PC-3 (cell line): ENCODE measurements at places on chromosomes 16 and 17. TPM values are rescaled to one million over a fixed set of nuclear protein-coding genes. Genes with fewer than 3 reads are reported as not detected.

- DNase-seq = no peak
These were observed 3.0 kb downstream of the EME1 start for GRCh38 chr17:50375858-50376538.

DNA sequence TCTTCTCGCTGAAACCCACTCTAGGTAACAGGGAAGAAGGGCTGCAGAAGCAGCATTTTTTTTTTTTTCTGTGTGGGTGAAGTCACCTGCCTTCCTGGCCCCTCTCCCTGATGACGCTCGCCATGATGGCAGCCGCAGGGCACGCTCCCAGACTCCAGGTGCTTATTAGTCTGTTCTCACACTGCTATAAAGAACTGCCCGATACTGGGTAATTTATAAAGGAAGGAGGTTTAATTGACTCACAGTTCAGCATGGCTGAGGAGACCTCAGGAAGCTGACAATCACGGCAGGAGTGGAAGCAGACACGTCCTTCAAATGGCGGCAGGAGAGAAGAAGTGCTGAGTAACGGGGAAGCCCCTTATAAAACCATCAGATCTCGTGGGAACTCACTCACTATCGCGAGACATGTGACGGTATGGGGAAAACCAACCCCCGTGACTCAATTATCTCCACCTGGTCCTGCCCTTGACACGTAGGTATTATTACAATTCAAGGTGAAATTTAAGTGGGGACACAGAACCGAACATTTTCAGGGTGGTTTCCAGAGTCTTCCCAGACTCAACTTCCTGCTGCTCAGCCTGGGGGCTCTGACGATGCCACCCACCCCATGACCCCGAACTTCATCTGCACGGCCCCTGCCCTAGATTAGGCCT is 34.9 kb upstream of the NLRP1 start:
- DNase-seq = no peak

- peak; percentile 41 for DNase-seq
These were observed 23.3 kb upstream of the SDR42E2 start for GRCh38 chr16:22139008-22139407.

GRCh38 chr16:67931712-67932461 is at the start of gene CTRL:
Gene CTRL, minus strand, starts transcription at chr16:67931862. Its CDS starts 10 bp downstream, at chr16:67931852.
- no peak for DNase-seq

DNA sequence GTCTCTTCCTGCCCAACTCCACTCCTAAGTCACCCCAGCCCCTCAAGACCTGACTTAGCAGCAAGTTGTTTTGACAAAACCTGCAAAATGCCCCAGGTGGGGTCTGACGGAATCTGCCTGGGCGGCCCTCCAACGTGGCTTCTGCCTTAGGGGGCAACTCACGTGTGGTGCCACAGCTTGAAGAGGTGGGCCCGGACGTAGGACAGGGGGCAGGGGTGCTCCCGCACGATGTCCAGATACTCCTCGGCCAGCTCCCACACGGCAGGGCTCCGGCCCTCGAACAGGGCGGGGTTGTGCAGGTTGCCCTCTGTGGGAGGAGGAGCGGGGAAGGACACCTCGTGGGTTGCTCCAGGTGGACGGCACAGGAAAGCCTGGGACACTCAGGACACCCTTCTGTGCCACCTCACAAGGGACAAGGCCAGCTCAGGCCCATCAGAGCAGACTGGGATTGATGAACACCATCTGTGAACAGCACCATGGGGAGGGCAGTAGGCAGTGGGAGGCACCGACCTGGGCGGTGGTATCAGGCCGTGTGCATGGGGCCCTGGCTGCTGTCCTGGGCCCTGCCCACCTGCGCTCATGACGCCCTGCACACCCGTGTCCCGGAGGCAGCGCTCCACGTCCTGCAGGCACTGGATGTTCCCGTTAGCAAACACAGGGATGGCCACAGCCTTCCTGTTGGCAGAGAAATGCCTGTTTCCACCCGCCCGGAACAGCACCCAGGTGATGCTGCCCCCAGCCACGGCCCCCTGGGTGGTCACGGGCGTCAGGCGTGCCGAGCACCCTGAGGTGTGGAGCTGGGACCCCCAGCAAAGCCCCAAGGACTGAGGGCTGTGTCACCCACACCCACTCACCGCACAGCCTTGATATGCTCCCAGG is 4.3 kb downstream of the DUS1L start:
- no peak for DNase-seq

- DNase-seq = peak; percentile 50
These were observed 32.9 kb downstream of the COPRS start for GRCh38 chr17:31825961-31826691.

DNA sequence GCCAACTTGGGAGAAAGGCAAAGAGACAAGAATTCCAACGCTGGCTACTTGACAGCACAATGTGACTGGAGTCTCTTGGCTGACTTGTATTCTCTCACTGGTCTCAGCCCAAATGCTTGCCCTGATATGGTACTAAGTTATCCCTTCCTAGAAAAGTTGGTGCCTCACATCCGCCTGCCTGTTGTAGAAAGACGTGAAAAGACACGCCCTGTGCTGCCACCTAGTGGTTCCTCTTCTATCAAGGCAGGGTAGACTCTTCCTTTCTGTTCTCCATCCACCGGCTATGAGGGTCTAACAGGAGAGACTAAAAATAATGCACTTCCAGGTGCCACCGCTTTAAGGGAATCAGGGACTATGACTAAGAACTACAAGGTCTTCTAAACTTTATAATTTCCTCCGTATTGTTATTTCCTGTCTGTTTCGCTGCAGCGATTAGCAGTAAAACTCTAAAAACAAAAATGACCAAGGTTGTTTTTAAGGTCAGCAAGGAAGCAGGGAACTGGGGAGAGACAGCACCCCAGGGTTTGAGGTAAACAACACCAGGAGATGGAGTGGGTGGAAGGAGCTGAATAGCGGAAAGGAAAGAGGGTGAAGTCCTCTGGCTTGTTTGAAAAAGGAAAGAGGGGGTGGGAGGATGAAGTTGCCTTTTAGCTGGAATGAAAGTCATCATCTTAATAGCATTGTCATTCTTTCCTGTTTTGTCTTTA is 109.5 kb downstream of the YPEL2 start:
- DNase-seq = peak; percentile 95

DNA sequence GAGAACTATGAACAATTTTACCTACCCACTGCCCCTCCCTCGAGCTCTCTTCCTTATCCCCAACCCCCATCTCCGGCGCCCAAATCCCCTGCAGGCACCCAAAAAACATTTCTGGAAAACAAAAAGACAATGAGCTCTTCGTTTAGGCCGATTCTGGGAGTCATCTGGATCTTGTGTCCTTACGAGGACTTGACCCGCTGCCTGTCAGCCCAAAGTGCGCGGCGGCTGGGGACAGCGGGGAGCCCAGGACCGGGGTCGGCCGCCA is 524 bp downstream of the STRADA start:
- DNase-seq = peak; percentile 43

- no peak for DNase-seq
These were observed 11.9 kb downstream of the KIF19 start for GRCh38 chr17:74337834-74338500.

- DNase-seq = no peak
These were observed 1344.4 kb downstream of the TP53TG3F start for GRCh38 chr16:34803683-34804416.

GRCh38 chr16:7722761-7723160 is 390.1 kb downstream of the RBFOX1 start:
- DNase-seq = no peak

DNA sequence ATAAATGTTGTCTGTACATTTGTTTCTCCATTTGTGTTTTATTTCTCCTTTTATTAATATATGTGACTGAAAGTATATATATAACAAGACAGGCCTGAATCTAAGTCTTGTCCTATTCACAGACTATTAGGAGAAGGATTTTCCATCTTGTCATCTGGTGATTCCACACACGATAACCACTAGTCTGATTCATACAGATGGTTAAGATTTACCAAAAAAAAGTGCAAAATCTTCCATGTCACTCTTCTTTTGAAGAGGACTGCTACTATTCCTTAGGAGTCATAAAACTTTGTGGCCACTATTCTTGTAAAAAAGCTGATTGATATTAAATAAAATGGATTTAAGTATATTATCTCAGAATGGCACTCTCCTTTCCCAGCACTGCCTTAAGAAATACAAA is 156.3 kb downstream of the ITFG1 start:
- no peak for DNase-seq

GRCh38 chr17:7440113-7440833 is 961 bp downstream of the FGF11 start:
- peak; percentile 28 for DNase-seq

Gene TMEM235
- total RNA-seq = not detected in 2 replicates

Gene LRRC36
- 0.92 TPM in 1 of 2 replicates, not detected in the other for total RNA-seq

Gene IRX6
- not detected in 2 replicates for total RNA-seq

Gene MPV17L
- 4.5 and 6.0 TPM in 2 replicates for total RNA-seq

Gene SPNS1
- total RNA-seq = 44.8 and 50.6 TPM in 2 replicates
